ENCODE measurements at places on chromosomes 7 and 10.

DNA sequence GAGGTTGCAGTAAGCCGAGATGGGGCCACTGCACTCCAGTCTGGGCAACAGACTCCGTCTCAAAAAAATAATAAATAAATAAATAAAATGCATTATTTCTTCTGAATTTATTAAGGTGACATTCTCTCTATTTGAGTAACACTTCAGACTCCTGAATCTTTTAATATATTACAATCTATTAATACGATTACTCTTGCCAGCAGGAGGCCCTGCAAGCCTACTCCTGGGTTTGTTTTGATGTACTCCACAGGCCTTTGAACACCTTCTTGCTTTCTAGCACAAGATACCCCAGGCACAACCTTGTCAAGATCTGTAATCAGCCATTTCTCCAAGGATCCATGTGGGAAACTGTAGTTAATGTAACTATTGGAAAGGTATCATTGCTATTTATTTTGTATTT is 63.5 kb downstream of the COBL start:
- DNase-seq = no peak

DNA sequence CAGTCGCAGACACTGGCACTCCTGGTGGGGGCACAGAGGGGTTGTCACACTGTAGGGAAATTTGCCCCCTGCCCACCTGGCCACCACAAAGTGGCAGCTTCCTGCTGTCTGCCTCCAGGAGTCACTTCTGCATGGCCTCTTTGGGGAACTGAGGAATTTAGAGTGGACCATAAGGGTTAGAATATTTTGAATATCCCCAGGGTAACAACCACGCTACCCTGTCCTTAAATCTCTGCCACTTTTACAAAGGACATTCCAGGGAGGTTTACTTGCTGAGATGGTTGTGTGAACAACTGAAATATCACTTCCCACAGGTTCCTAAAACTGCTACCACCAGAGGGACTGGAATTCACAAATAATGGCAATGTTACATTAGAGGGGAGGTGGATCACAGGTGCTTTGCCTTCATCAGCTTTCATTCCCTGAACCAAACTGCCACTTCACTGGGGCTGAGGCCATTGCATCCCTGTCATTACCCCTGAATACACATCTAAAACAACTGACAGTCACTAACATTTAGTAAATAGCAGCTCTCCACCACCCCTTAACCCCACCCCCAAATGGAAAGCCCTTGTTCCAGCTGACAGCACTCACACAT is 88.1 kb upstream of the IFRD1 start:
- no peak for DNase-seq

- DNase-seq = no peak
These were observed 106.2 kb downstream of the ITIH5 start for GRCh38 chr10:7560519-7560918.

DNA sequence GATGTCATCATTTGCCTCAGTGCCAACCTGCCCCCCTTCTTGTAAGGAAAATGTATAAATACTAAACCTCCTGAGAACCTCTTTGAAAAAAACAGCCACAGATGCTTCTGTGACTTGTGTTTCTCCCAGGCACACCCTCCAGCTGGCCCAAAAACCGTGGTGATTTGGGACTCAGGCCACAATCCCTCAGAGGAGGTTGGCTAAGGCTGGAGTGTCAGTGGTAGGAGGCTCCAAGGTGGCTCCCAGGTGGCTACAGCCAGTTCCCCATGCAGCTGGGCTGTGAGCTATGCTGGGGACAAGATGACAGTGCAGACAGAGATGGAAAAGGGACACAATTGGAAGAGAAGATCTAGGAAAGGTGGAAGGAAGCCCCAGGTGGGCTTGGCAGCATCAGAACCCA is 104.7 kb downstream of the CPXM2 start:
- DNase-seq = no peak

DNA sequence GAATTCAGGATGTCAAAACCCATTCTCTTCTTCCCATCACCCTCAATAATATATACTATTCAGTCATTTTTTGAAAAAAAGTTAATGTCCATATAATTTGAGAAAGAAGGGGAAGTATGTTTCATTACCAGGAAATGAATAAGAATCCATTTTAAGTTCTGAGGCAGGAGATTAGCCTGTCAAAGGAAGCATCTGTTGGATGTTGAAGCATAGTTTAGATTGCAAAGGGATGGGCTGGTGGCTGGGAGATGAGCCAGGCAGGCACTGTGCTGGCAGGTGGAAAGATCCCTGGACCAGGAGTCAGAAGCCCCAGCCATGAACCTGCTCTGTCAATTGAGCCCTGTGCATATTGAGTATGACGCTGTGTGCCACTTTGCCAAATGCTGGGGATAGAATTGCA is 48.4 kb upstream of the CRTAC1 start:
- DNase-seq = no peak

GRCh38 chr10:123380491-123381085 is 226.4 kb downstream of the BUB3 start:
- DNase-seq = no peak

GRCh38 chr10:103793429-103793828 is 61.9 kb downstream of the SH3PXD2A start:
- DNase-seq = no peak

- DNase-seq = no peak
These were observed 54.0 kb upstream of the NMT2 start for GRCh38 chr10:15222511-15222910.

- DNase-seq = no peak
These were observed 245.6 kb downstream of the SLC25A13 start for GRCh38 chr7:96076350-96076707.

DNA sequence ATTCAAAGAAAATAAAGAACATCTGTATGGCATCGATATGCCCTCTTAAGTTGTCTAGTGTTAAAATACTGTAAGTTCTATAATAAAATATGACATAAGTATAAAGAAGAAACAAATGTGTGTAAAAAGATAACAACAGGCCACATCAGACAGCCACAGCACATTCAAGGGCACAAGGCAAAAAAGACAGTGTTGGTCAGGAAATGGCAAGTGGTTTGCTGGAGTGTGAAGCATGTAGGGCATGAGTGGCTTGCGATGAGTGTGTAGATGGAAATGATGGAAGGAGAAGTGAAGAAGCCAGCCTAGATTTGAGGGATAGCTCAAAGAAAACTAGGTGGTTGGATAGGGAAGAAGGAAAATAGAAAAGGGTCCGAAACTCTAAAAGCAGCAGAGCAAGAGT is 341.6 kb downstream of the CRPPA start:
- DNase-seq = no peak

DNA sequence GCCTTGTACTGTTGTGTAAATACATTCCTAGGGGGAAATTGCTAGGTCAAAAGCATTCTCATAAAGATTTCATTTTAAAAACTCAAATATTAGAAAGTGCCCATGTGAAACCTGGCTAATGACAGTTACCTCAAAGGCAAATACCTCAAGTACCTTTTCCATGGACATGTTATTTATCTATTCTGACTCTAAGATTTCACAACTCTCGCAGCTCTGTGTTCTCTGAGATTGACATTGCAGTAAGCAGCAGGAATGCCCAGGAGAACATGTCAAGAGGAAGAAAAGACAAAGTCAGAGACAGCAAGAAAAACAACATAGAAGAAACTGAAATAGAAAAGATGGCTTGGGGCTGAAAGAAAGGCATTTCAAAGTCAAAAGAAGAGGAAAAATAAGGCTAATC is 187.4 kb downstream of the CYP26A1 start:
- DNase-seq = no peak

GRCh38 chr10:95208702-95209391 is 14.8 kb downstream of the ACSM6 start:
- DNase-seq = no peak

DNA sequence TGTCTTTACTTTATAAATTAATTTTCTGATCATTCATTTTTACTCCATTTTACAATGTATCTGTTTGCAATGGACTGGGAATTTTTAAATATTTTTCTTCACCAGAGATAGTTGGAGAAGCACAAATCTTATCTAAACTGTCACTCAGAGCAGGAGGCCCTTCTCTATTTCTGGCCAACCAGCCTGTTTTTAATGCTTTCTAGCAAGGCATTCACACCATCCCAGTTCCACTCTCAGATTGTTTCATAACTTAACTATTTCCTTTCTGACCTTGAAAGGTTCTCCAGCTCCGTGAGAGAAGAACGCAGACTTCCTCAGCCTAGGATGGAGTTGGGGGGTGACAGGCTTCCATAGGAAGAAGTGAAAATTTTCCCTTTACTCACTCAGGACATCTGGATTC is 155.8 kb downstream of the SKIDA1 start:
- DNase-seq = no peak

DNA sequence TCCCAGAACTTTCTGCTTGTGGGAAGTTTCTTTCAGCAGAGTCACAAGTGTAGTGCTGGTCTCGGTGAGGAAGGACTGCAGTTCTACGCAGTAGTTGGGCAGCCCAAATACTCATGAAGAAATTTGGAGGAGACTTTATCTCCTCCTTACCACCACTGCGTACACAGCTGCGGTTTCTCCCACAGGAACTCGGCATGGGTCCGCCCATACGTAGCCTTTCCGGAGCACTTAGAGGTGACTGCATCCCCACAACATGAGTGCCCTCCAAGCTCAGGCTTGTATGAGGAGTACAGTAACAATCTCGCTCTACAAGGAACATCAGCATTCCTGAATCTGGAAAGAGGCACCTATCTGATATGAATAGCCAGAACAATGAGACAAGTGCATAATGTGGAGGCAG is 549.2 kb upstream of the SEMA3D start:
- no peak for DNase-seq

DNA sequence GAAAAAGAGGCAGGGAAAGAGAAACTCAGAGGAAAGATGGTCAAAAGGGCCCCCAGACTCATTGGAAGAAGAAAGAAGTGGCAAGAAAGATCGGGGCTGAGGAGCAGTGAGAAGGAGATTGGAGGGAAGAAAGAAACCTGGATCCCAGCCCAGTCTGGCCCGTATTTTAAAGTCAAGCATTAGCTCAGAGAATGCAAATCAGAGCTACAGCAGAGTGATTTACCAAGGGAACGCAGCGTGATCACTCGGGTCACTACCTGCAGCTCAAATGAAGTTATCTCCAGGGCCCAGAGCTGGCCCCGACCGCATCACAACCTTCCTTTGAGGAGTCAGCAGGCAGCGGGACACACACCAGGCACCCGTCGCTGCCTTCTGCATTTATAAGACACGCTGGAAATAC is 72.8 kb downstream of the CARD11 start:
- no peak for DNase-seq

- DNase-seq = no peak
These were observed 155.4 kb downstream of the DYNC1I1 start for GRCh38 chr7:95927756-95928155.

- DNase-seq = no peak
These were observed 77.7 kb upstream of the GLI3 start for GRCh38 chr7:42314696-42315095.

DNA sequence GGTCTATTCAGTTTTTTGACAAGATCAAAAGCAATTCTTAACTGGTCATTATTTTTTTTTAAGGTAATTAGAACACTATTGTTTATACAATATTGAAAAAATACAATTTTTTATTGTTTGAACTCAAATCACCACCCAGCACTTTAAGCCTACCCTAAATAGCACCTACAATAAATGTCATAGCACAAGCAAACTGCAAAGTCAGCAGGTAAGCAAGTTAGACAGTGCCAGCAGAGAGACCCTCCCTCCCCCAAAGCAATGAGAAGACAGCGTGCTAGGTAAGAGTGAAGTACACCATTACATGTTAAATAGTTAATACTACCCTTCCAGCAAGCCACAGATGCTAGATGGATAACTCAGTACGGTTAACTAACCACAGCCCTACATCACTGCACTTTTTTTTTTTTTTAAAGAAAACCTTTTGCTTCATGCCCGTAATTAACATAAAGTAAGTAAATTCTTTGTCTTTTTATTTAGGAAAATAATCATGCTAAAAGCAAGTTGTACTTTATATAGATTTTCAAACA is 120.0 kb downstream of the UBE2H start:
- no peak for DNase-seq

GRCh38 chr10:92799568-92799967 is 48.8 kb upstream of the EXOC6 start:
- no peak for DNase-seq

DNA sequence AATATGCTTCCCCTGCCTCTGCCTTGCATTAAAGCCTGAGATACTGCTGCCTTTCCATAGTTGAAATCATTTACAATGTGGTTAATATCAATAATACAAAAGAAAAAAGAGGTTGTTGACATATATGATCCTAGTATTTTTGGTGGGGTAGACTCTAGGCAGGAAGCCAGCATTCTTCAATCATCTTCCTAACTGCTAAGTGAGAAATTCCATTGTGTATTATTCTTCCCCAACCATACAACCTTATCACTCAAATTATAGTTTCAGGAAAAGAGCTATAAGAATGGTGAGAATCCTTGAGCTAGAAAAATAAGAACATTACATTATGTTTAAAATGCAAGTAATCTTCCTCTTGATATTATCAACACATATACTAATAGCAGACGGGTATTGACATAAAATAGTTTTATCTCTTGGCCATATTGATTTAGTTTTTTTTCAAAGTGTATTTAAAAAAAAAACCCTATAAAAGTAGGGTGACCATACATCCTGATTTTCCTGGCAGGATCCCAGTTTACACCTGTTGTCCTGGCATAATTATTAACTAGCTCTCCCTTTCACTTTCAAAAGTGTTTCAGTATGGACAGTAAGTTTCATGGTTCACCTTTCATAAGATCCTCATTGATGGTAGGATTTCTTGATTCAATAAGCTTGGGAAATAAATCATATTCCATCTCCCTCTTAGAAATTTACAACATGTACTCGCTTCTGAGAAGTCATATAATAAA is 33.4 kb upstream of the WASL start:
- no peak for DNase-seq

DNA sequence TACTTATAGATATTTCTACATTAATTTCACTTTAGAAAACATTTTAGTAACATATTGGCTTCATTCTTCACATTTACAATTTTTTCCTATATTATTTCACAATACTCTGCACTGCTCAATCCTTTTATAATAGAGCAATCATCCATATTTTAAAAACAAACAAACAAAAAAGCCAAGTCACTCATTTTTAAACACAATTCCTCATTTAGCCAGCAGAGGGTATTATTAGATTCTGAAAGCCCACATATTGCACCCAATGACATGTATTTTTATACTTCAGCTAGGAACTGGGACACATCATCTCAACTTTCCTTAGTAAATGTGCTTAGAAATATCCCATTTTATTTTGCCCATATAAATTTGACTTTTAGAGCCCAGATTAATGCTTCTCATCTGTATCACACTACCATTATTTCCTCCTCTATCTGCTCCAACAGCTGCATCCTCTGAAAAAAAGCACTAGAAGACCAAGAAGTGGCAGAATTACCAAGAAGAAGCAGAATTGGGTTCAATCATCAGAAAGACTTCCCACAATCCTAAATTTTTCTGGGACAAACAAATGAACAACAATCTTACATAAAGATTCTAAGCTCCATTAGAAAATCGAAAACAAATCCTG is 29.5 kb downstream of the CTNNA3 start:
- DNase-seq = no peak

- no peak for DNase-seq
These were observed 67.8 kb downstream of the EGFR start for GRCh38 chr7:55086413-55087201.

DNA sequence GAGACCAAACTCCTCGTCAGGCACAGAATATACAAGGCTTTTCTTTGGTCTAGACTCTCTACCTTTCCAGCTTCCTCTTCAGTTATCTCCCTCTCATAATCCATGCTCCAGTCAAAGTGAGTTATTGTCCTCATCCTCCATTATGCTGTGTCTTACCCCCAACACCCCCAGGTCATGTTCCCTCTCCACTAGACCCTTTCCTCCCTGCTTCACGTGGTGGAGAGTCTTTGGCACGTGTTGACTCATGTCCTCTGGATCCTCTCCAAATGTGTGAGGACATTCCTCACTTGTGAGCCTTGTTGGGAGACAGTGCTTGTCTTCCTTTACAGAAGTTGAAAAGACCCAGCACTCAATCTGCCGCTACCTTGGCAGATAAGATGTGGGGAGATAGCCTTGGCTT is 36.0 kb upstream of the DLD start:
- DNase-seq = no peak

All from stimulated activated CD4-positive, alpha-beta T cell treated with anti-CD3 and anti-CD28 coated beads, Interleukin-4, amount 100 ng/mL, for 4 hours (primary cell).